ENCODE measurements at places on chromosomes 7 and 10.

DNA sequence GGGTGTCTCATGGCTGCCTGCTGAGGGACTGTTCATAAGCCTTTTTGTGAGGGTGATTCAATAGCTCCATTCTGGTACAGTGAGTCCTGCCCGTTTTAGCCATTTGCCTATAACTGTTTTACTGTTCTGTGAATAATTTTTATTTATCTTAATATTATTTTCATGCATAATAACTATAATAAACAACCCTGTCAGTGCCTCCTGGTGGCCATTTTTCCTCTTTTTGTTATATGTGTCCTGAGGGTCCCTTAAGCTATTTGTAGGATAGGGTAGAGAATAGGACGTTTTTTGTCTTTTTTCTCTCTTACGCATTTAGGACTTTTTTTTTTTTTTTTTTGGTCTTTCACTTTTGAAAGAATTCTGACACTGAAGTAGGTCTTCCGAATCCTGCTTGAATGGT, 2.9 kb downstream of the C1QL3 start:
- DNase-seq, result no peak

DNA sequence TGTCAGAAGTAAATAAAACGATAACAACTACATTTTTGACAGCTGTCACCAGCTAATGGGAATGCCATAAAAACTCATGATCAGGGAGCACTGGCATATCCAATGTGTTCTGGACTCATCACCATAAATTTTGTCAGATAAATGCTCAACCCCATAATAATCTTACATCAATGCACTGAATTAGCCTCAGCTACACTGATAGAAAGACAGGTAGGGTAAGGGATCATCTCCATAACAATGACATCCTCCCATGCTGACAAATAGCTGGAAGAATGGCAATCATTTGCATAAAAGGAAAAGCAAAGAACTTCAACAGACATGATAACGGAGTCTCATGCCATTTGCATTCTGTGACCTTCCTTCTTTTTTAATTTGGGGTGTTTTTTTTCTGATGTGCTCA, 352.8 kb upstream of the PFKP start:
- no peak for DNase-seq

DNA sequence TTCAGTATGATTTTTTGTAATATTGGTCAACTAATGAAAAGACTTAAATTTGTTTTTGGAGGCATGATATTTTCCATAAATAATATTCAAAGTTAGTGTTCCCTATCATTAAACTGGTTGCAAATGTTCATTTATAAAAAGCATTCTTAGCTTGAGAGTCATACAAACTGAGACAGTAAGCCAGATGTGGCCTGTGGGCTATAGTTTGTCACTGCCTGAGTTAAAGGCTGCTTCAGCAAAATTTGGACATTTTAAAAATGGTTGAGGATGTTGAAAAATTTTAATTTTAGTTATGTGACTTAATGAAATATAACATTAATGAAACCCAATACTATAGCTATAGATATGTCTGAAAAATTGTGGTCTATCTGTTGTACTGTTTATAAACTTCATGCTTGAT, 180.2 kb upstream of the CACNA2D1 start:
- DNase-seq, result no peak

DNA sequence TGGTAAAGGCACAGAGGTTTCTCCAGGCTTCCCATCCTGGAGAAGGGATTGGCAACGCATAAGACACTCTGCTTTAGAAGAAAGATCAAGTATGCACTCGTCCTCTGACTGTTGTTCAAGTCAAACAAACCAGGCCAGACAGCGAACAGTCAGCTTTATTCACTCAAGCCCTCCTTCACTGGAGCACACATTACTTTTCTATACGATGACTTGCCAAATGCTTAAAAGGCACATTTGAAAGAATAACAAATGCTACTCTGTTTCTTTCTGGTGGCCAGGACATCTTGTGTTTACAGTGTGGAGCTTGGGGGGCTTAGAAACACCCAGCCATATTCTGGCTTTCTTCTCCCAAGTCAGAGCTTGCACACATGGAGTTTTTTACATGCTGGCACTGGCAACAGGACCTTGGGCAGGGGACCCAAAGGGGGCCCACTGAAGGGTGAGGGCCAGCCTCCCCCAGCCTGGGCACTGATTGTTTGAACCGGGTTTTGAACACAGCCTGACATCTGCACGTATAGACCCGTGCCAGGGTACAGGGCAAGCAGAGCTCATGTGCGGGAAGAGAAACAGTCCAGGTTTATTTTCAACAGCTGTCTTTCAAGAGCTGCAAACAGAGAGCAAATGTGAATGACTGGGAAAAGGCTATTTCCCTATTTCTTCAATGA, 33.3 kb upstream of the FGFR2 start:
- DNase-seq, result no peak

DNA sequence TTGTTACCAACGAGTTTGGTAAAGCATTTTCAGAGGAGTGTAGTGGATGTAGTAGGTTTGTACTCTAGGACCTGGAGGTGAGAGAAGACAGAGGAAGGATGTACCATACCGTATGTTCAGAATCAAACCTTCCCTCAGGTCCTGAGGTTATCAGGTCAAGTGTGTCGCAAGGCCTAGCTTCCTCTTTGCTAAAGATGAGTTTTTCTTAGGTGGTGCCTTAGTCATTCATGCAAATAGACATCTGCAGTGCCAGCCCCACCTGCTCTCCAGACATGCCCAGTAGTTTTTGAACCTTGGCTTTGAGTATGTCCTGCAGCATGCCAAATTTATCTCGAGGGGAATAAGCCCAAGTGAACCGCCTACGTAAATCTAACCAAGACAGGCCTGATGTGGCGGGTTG, 71.3 kb downstream of the HDAC9 start:
- no peak for DNase-seq

GRCh38 chr7:132464740-132465139, 111.5 kb downstream of the PLXNA4 start:
- DNase-seq, result no peak

GRCh38 chr7:150610233-150610632, 22.0 kb downstream of the GIMAP6 start:
- no peak for DNase-seq

- no peak for DNase-seq
Measured at GRCh38 chr7:112049555-112050249, 156.5 kb downstream of the DOCK4 start.

All from upper lobe of left lung (tissue), 6 donors.